ENCODE measurements at places on chromosomes 7 and 10. TPM values are rescaled to one million over a fixed set of nuclear protein-coding genes. Genes with fewer than 3 reads are reported as not detected.

DNA sequence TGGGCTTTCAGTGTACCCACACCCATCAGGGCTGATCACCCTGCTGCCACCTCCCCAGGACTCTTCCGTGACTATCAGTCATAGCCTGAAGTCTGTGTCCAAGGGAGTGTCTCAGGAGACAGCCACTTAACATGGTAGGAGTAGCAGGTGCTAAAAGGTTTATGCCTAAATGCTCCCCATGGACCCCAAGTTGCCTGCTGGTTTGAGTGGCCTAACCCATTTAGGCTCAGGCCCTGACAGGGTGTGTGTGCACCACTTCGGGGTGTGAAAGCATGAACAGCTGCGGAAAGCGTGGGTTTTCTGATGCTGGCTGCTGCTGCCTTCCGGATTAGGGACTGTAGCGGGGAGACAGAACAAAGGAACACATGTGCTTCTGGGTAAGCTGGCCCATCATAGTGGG, 93.2 kb upstream of the SAMD8 start:
- DNase-seq: no peak

The SMO gene
- 4.6 TPM for total RNA-seq

GRCh38 chr7:27745064-27745583, 5.2 kb downstream of the TAX1BP1 start:
- no peak for DNase-seq

DNA sequence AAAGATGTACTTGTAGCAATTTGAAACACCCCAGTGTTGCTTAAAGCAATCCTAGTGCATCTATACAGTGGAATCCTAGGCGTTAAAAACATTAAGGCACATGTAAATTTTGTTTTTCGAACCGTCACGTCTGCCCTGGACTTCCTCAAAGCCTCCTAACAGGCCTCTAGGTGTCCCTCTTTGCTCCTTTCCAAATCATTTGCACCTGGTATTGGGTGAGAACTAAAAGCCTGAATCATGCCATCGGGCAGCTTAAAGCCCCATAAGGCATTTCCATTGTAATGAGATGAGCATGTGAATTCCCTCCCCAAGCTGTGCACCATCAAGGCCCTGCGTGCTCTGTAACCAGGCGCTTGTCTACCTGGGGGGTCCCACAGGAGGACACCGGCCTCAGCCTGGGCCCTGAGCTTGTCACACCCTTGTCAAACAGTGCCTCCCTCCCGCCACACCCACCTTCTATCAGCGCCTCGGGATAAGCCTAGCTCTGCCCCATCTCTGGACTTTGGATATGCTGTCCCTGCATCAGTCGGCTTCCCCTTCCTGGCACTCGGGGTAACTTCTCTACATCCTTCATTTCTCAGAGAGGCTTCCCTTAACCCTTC, 89.2 kb downstream of the WDR11 start:
- no peak for DNase-seq

GRCh38 chr7:28510026-28510369, 97.7 kb downstream of the CREB5 start:
- DNase-seq: no peak

The CPA4 gene
- total RNA-seq: not detected

- DNase-seq: no peak
Measured at GRCh38 chr10:116688741-116689495, 53.4 kb downstream of the HSPA12A start.

DNA sequence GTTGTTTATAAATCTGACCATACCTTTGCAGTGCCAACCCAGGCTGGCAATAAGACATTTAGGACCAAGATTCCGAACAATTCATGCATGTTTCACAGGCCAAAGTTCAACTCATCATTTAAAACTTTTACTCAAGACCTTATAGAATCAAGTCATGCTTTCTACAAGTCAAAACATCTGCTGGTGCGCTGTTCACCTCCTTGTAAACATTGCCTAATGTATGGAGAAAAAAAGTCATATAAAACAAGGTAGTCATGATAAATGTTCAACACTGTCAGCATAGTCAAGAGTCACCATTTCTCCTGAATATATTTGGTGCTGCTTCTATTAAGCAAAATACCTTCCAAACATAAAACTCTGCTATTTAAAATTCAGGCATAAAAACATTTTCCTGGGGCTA, 42.1 kb upstream of the AHR start:
- no peak for DNase-seq

DNA sequence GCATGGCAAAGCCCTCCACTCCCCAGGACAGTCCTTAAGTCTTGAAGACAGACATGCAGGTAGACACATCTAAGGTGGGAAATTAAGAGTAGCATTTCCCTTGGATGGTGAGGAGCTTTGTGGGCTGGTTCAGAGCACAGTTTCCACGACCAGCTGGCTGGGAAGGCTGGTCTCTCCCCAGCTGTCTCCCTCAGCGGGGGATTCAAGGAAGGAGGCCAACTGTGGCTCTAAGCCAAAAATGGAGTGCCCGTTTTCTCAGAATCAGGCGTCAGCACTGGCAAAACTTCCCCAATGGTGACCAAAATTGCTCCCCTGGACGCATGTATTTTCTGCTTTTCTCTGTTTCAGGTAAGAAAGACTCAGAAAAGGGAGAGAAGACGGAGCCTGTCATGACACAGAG, 230.6 kb upstream of the FZD8 start:
- DNase-seq: no peak

DNA sequence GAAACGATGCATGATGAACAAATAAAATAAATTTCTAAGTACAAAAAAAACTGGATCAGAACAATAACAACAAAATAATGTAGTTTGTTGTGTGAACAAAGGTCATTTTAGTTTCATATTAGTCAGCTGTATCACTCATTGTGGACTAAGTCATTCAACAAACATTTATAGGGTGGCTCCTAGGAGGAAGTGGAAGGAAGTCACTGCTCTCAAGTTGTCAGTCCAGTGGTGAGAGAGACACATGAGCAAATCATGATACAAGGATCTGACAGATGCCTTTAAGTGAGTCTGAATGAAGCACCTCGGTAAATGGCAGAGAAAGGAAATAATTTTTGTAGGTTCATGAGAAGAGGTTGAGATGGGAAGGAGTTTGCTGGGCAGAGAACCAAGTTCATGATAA, 56.8 kb downstream of the EPDR1 start:
- DNase-seq: no peak

The CALCR gene
- total RNA-seq: 0.08 TPM

GRCh38 chr7:111558991-111559390, 3.3 kb downstream of the IMMP2L start:
- DNase-seq: no peak

The CASP2 gene
- 10.9 TPM for total RNA-seq

DNA sequence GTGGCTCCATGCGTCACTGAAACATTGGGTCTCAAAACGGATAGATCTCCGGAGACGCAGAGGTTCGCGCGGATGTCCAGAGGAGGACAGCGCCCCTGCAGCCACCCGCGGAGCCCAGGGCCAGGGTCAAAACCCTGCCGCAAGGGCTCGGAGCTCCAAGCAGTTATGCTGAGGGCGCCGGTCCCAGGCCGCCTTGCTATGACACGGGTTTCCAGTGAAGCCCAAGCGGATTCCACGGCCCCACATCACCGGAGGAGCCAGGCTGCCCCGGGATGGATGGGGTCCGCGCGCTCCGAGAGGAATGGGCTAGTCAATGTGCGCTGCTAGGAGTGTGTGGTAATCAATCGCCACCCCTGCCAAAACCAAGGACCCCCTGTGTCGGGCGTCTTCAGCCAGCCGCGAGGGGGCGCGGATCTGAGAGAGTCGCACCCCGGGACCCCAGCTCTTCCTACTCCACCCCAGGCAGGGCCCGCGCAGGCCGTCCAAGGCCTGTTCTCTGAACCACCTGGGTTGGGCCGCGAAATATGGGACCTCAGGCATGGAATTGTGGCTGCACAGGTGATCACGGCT, 5.6 kb upstream of the EMX2 start:
- no peak for DNase-seq

DNA sequence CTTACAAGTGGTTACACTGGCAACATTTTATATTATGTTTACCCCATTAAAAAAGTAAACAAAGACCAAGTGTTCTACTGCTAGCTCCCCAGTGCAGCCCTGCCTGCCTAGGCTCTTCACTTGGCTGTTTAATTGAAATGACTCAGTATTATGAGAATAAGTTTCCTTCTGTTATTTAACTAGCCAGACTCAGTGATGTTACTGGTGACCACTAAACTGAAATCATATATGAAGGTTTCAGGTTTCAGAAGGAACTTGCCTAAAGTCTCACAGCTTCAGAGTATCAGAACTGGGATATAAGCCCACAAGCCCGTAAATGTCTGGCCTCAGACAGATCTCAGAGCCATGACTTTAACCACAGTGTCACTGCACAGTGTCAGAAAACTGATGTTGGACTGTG, 66.8 kb upstream of the EXOC4 start:
- no peak for DNase-seq
